Activated T-helper 1 cell treated with Interleukin-2 at 50 U/mL for 16 hours (primary cell): ENCODE measurements at places on chromosomes 13 and 19.

DNA sequence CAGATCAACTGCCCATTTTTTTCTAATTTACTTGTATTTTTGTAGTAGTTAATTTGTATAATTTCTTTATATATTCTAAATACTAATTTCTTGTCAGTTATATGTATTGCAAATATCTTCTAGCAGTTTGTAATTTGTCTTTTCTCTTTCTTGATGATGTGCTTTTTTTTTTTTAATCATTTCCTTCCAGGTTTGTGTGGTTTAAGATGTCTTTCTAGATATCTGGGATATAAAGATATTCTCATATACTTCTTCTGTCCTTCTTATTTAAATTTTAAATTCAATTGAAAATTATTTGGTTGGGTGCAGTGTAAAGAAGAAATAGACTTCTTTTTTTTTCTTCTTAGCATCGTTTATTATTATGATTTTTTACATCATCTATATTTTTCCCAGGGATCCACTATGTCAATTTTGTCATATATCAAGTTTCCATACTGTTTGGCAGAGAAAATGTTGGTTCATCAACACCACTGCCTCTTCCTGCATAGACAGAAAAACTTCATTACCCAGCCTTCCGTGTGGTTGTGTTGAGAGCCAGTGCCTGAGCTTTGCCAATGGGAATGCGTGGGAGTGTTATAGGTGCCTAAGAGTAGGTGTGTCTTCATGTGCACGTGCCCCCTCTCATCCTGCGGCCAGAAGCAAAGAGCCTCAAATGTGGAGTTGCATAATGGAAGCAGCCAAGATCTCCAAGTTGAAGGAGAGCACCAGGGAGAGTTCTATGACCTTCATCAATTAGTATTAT is 15.8 kb downstream of the CPB2 start:
- no peak for DNase-seq

GRCh38 chr13:74145249-74145975 is 11.2 kb upstream of the KLF12 start:
- no peak for DNase-seq

GRCh38 chr19:51387924-51388389 is at the start of gene LIM2:
LIM2 (minus strand) TSS chr19:51387974; CDS start chr19:51387443, 531 bp downstream.
- DNase-seq = no peak

DNA sequence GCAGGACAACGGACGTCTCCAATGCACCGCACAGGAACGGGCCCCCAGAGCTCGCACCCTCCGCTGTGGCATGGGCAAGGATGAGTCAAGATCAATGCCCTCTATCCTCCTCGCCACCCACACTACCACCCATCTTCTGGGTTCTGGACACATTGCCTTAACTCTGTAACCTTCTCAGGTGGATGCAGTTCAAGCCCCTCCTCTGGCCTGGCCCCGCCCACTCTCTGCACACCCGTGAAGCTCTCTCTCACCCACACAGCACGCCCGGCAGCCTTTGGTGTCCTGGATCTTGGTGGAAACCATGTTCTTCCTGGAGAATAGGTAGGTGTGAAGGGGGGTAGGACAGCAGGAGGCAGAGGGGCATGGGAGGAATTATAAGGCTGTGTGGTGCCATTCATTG is 20.7 kb downstream of the MAP4K1 start:
- no peak for DNase-seq
